ENCODE measurements at places on chromosomes 7 and 10.

GRCh38 chr7:5213286-5213645, 23.2 kb downstream of the WIPI2 start:
- DNase-seq, result no peak

GRCh38 chr10:24118246-24118645, 90.7 kb upstream of the KIAA1217 start:
- DNase-seq, result no peak

DNA sequence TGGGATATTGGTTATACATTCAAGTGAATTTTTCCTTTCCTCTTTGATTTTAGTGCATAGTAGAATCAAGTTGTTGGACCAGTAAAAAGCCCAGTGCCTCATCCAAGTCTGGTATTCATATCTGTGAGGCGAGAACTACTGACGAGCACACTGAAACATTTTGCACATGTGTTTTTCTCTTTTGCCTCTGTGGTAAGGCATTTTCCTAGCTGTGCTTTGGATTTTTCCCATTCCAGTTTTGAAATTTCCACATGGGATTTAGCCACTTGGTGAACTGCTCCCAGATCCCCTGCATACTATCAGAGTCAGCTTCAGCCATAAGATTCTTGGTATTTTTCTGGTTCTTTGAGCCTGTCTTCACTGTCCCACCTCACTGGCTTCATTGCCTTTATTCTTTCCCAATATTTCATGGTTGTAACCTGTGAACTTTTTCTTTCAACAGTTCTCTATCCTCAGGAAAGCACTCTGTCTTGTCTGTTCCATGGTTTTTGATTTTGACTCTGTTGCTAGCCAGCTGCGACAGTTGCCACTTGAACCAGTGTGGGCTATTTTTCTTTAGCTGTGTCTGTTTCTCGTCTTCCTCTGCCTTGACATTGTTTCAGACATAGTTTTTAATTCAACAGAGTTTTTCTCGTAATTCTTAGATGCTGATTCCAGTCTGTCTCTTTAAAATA, 239.0 kb downstream of the REEP3 start:
- no peak for DNase-seq

DNA sequence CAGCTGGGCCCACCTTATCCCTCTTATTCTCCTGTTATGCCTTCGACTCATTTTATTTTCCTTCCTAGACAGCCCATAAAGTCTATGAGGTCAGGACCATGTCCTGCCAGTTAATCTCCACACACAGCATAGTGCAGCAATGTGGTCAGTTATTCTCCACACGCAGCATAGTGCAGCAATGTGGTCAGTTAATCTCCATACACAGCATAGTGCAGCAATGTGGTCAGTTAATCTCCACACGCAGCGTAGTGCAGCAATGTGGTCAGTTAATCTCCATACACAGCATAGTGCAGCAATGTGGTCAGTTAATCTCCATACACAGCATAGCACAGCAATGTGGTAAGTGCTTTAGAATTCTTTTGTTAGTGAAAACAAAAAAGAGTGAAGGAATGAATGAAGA, 77.8 kb downstream of the TEX36 start:
- DNase-seq, result no peak

DNA sequence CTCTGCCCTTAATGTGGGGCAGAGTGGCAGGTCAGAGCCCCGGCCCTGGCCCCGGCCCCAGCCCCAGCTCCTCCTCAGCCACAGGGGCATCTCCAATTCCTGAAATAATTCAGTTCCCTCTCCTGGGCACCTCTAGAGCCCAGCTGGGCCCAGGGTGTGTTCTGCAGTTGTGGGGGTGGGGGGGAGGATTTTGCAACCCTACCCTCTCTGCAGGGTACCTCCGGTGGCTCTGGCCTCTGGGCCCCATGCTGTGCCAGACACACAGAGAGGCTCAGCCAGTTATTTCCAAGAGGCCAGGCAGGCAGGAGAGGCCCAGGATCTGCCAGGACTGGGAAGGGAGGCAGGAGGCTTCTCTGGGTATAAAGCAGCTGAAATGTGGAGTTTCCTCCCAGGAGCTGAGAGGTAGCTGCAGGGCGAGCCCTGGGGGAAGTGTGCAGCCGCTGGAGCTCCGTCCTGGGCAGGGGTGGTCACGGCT, 47.9 kb downstream of the PWWP2B start:
- no peak for DNase-seq

GRCh38 chr10:121059351-121059750, 208.2 kb downstream of the WDR11 start:
- no peak for DNase-seq

Measured in stimulated activated CD8-positive, alpha-beta memory T cell treated with anti-CD3 and anti-CD28 coated beads, Interleukin-4, amount 100 ng/mL, for 4 hours (primary cell).